ENCODE measurements at places on chromosomes 4 and X.

DNA sequence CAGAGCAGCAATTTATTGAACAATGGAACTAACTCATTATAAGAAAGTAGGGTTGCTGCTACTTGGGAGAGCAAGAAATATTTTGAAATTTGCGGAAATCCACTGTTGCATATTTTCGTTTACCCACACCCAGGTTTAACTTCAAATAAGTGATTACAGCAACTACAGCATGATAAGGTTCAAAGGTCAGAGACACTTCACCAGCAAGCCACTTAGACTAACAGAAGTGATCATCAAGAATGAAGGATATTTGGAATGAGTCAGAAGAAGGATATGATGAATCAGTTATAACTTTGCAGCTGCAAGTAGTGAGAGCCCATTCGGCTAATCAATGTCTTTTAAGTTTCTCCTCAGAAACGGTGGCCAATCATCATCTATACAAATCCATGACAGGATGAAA lies 199.3 kb downstream of the TMA16 start:
- peaks cover 2% of the 10 kb centered on the region for H3K27me3 ChIP-seq
- no peak for DNase-seq
- H3K4me1 ChIP-seq, result no peaks in the 10 kb centered on the region
- no peaks in the 10 kb centered on the region for H3K36me3 ChIP-seq
- no peak overlapping the region for H3K4me3 ChIP-seq

DNA sequence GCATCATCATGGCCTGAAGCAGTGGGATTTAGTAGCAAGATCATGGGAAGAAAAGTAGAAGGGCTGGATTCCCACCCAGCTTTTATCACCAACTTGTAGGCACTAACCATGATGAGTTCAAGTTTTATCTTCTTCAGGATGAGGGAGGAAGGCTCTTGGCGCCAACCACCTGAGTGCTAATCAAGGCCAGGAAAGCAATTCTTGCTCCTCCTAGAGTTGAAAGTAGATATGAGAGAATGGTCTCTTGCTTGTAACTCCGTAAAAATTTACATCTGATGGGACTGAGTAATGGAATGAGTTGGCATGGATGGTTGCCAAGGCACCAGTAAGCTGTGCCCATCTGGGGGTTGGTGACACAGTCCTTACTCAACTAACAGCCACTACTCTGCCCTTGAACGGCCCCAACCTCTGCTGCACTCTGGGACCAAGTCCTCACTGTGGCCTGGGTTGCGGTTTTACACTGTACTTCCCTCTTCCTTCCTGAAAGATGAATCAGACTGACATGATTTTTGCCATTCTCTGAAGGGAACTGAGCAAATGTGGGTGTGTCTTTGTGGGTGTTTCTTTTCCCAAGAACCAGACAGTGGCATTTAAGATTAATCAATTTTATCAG lies 39.4 kb upstream of the NDP start:
- H3K27me3 ChIP-seq, result no peaks in the 10 kb centered on the region
- no peaks in the 10 kb centered on the region for H3K4me1 ChIP-seq
- H3K27ac ChIP-seq, result no peak overlapping the region

DNA sequence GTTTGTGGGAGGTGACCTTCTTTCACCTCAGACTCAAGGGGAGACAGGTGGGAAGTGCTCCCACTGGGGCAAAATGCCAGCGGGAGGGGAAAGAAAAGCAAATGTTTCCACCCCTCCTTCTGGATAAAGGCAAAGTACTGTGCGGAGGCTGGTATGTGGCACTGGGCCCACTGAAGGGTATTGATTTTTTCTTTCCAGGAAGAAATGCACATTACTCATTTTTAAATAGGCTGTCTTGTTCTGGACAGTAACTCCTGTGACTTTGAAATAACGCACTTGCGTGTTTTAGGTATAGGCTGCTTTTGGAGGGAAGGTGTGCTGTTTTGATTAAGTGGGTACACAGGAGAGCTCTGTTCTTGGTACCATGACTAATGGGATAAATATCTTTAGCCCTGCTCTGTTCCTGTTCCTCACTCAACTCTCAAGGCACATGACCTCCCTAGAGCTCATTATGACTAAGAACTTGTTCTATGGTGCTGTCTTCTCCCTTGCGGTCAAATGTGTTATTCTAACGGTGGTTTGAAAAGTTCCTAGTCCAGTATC lies 40.7 kb upstream of the MBTPS2 start:
- H3K36me3 ChIP-seq, result no peaks in the 10 kb centered on the region
- no peak for DNase-seq
- peak overlapping the region; percentile 72 for H3K27ac ChIP-seq
- no peak overlapping the region for H3K4me3 ChIP-seq
- peaks cover 36% of the 10 kb centered on the region for H3K4me1 ChIP-seq
- H3K27me3 ChIP-seq, result no peaks in the 10 kb centered on the region

DNA sequence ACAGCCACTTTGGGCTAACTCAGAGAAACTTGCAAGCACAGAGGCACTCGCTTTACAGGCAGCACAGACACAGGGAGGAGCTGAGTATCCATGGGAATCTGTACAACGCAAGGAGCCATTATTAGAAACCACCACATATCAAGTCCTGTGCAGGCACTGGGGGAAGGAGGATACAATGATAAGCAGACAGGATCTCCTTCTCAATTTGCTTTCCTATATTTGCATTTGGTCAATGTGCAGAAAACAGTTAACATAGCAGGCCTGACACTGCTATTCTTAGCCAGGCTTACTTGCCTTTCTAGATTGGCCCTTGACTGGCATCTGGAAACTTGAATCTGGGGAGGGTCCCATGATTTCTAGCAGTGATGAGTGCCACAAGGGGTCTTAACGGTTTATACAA lies 65.8 kb downstream of the TEC start:
- no peak for DNase-seq
- H3K36me3 ChIP-seq, result no peaks in the 10 kb centered on the region
- H3K27ac ChIP-seq, result no peak overlapping the region
- no peak overlapping the region for H3K4me3 ChIP-seq

GRCh38 chrX:112078606-112079005 lies 4.0 kb downstream of the TRPC5 start:
- H3K27ac ChIP-seq, result no peak overlapping the region
- peaks cover 65% of the 10 kb centered on the region for H3K27me3 ChIP-seq
- no peaks in the 10 kb centered on the region for H3K36me3 ChIP-seq
- H3K4me3 ChIP-seq, result no peak overlapping the region
- DNase-seq, result no peak

DNA sequence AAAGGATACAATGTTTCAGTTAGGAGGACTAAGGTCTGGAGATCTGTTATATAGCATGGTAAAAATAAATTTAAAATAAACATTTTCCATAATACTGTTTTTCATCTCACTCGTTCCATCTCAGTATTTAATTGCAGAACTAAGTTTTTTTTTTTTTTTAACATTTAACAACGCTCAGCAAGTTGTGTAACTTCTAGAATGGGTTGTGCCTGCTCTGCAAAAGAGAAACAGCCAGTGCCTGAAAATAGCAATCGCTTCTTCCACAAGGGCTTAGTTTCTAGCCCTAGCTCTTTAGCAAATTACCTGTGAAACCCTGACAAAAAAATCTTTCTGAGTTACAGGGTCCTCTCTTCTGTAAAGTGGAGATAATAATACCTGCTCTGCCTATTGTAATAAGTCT lies 41.9 kb downstream of the CNGA1 start:
- H3K36me3 ChIP-seq, result no peaks in the 10 kb centered on the region
- no peaks in the 10 kb centered on the region for H3K27me3 ChIP-seq
- H3K4me3 ChIP-seq, result no peak overlapping the region
- no peak for DNase-seq
- H3K4me1 ChIP-seq, result no peaks in the 10 kb centered on the region

GRCh38 chr4:39621582-39621981 lies 17.1 kb downstream of the SMIM14 start:
- no peak overlapping the region for H3K4me3 ChIP-seq
- H3K27ac ChIP-seq, result peak overlapping the region; percentile 50

DNA sequence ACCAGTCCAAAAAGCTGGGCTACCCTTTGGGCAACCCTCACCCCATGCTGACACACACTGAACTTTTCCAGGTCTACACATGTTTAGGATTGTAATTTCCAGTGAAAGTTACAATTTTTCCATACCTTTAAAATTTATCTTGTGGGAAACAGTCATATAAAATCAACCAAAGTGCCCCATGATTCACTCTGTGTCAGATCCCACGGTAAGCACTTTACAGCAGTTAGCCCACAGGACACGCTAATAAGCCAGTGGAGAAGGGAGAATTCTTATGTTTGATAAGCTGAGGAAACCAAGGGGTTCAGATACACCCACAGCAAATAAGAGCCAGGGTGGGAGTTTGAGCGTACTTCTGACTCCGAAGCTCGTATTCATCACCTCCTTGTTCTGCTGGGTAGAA lies 72.4 kb upstream of the TBL1X start:
- no peak overlapping the region for H3K27ac ChIP-seq
- H3K36me3 ChIP-seq, result no peaks in the 10 kb centered on the region
- DNase-seq, result no peak
- H3K4me3 ChIP-seq, result no peak overlapping the region
- no peaks in the 10 kb centered on the region for H3K27me3 ChIP-seq

DNA sequence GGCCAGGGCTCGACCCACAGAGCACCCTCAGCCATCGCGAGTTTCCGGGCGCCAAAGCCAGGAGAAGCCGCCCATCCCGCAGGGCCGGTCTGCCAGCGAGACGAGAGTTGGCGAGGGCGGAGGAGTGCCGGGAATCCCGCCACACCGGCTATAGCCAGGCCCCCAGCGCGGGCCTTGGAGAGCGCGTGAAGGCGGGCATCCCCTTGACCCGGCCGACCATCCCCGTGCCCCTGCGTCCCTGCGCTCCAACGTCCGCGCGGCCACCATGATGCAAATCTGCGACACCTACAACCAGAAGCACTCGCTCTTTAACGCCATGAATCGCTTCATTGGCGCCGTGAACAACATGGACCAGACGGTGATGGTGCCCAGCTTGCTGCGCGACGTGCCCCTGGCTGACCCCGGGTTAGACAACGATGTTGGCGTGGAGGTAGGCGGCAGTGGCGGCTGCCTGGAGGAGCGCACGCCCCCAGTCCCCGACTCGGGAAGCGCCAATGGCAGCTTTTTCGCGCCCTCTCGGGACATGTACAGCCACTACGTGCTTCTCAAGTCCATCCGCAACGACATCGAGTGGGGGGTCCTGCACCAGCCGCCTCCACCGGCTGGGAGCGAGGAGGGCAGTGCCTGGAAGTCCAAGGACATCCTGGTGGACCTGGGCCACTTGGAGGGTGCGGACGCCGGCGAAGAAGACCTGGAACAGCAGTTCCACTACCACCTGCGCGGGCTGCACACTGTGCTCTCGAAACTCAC lies 3.6 kb downstream of the MID1IP1 start:
- peaks cover 31% of the 10 kb centered on the region for H3K4me1 ChIP-seq
- no peaks in the 10 kb centered on the region for H3K27me3 ChIP-seq
- H3K4me3 ChIP-seq, result peak overlapping the region; percentile 80
- H3K36me3 ChIP-seq, result peaks cover 1% of the 10 kb centered on the region
- peak overlapping the region; percentile 91 for H3K27ac ChIP-seq

- H3K36me3 ChIP-seq, result no peaks in the 10 kb centered on the region
- H3K27me3 ChIP-seq, result no peaks in the 10 kb centered on the region
- H3K27ac ChIP-seq, result no peak overlapping the region
- no peaks in the 10 kb centered on the region for H3K4me1 ChIP-seq
- no peak for DNase-seq
- H3K4me3 ChIP-seq, result no peak overlapping the region
Measured at GRCh38 chr4:157964463-157964862, 208.4 kb downstream of the GASK1B start.

DNA sequence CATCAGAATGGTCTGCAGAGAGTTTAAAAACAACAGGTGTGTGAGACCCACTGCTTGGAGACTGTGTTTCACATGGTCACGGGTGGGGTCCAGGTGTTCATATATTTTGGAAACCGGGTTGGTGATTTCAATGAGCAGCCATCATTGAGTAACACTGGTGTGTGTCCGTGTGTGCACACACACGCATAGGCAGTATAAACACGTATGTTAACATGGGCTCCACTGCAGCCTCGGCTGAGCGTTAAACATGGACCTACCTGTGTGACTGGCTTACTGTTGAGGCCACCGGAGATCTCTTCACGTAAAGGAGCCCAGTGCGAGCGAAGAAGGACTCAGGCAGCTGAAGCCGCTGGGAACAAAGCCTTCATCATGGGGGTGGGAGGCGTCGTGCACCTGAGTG lies 56.9 kb upstream of the TLR3 start:
- no peak for DNase-seq
- H3K36me3 ChIP-seq, result no peaks in the 10 kb centered on the region
- H3K27me3 ChIP-seq, result no peaks in the 10 kb centered on the region
- H3K27ac ChIP-seq, result no peak overlapping the region
- H3K4me3 ChIP-seq, result no peak overlapping the region

- peaks cover 3% of the 10 kb centered on the region for H3K36me3 ChIP-seq
- no peaks in the 10 kb centered on the region for H3K27me3 ChIP-seq
- no peak overlapping the region for H3K27ac ChIP-seq
- no peak for DNase-seq
- H3K4me3 ChIP-seq, result no peak overlapping the region
Measured at GRCh38 chr4:102825261-102826091, 1.9 kb downstream of the UBE2D3 start.

DNA sequence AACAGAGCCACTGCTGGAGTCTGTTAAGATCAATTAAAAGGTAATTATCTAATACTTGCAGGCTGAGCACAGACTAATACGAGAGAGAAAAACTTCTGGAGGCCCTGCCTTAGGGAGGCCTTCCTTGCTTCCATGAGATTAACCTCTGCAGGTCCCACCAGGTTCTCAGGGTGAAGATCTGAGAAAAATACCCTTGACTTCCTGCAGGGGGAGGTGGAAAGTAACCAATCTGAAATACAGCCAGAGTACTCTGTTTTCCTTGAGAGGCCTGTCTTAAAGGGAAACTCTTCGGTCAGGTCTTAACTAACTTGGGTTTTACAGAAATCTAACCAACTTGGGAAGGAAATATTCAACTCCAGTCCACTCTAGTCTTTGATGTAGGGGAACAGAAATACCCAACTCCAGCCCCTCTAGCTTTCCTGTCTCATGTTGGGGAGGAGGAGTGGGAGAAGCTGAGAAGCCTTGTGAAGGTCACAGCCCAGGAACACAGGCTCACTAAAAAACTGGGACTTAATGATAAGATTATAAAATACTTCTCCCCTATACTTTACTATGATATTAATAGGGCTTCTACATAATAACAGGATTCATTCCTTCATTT lies 77.1 kb downstream of the TBCK start:
- H3K27me3 ChIP-seq, result no peaks in the 10 kb centered on the region
- H3K27ac ChIP-seq, result no peak overlapping the region
- H3K4me3 ChIP-seq, result no peak overlapping the region
- H3K36me3 ChIP-seq, result peaks cover 18% of the 10 kb centered on the region

GRCh38 chrX:150616179-150616862 lies 47.9 kb downstream of the MTM1 start:
- H3K27me3 ChIP-seq, result no peaks in the 10 kb centered on the region
- H3K4me1 ChIP-seq, result peaks cover 13% of the 10 kb centered on the region
- no peak for DNase-seq
- H3K4me3 ChIP-seq, result no peak overlapping the region
- H3K36me3 ChIP-seq, result peaks cover 23% of the 10 kb centered on the region

- no peak overlapping the region for H3K27ac ChIP-seq
- no peak for DNase-seq
- H3K27me3 ChIP-seq, result no peaks in the 10 kb centered on the region
- no peak overlapping the region for H3K4me3 ChIP-seq
Measured at GRCh38 chr4:86670756-86671155, 76.6 kb downstream of the PTPN13 start.

Data from mesothelial cell of epicardium (in vitro differentiated cells).